Stimulated activated CD4-positive, alpha-beta T cell treated with anti-CD3 and anti-CD28 coated beads, Interleukin-1b, Interleukin-23, amount 100 ng/mL, for 48 hours (primary cell): ENCODE measurements at places on chromosomes 11 and 22.
A peak's percentile ranks its signal among the peaks of the same experiment; 100 is the strongest.

DNA sequence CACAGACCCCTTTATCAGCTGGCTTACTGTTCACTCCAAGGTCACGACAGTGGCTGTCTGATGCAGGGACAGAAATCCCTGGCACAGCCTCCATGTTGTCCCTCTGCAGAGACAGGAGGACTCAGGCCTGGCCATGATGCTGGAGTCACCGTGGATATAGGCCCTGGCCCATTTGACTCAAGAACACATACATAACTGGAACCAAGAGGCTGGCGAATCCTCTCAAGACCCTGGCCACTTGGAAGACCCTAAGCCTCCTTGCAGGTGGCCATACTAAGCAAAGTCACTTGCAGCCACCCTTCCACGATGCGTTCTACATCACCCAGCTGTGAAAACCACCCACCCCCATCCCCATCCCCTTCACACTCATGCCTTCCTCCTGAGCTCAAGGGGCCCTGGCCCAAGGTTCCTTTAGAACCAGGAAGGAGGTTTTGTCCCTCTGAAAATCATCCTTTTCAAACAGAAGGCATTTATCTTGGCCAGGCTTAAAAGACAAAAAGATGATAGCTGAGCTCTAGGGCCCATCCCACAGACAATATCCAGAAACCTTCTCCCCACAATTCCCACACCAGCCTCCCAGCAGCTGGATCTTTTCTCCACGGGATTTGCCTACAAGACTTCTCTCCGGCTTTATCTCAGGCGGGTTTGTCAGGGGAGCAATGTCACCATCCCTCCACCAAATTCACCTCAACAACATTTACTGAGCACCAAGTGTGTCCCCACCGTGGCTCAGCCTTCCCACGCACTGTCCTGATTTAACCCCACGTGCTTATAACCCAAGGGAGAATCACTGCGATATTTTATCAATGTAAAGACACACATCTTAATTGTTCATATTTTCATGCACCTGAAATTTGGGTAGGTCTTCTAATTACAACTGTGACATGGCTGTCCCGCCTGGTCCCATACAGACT lies 123.4 kb upstream of the SERPIND1 start:
- DNase-seq: no peak

DNA sequence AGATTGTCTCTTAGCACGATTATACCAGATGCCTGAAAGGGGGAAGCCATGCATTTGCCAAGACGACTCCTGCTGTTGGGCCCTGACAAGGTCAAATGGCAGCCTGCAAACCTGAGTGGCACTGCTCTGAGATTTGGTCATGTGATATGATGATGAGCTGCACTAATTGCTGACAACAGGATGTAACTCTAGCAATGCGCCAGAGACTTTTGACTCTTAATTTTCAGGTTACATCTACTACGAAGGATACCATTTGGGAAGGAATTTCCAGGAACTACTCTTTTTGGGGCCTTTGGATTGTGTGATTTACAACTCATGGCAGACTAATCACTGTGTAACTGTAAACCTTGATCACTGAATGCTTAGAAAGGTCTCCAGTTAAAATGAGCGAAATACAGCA lies 13.1 kb downstream of the TREH start:
- no peak for DNase-seq

DNA sequence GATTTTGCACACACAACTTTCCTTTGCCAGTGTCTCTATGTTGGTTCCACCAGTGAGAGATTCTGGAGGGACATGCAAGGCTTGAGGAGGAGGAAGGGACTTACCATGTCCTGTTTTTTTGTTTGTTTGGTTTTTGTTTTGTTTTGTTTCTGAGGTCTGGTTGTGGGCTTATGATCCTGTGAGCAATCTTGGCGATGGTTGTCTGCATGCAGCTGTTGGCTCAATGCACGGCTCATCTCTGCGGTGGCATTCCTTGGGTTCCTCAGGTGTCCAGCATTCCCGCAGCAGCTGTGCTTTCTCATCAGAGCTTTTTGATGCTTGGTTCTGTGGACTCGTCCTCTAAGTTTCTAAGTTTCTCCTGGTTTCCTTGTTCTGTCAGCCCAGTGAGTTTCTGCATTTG lies 4.8 kb upstream of the NNMT start:
- no peak for DNase-seq

DNA sequence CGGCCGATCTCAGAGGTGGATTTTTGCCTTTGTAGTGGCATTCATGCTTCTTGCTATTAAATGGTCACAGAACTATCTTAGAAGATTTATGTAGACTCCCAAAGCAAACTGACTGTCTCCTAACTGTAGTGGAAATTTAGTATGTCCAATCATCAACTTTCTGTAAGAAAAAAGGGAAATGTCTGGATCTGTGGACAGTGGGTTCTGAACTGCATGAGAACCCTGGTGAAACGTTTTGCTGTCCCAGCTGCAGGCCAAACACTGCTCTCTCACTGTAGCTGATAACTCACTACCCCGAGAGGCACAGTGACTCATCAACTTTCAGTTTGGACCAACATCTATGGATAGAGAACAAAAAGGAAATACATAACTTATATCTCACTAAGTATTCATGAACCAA lies 387.1 kb downstream of the SOX6 start:
- DNase-seq: no peak

- DNase-seq: no peak
Measured at GRCh38 chr22:23166042-23166831, 14.1 kb upstream of the BCR start.

- DNase-seq: no peak
Measured at GRCh38 chr22:21080435-21081137, 34.8 kb downstream of the LRRC74B start.

DNA sequence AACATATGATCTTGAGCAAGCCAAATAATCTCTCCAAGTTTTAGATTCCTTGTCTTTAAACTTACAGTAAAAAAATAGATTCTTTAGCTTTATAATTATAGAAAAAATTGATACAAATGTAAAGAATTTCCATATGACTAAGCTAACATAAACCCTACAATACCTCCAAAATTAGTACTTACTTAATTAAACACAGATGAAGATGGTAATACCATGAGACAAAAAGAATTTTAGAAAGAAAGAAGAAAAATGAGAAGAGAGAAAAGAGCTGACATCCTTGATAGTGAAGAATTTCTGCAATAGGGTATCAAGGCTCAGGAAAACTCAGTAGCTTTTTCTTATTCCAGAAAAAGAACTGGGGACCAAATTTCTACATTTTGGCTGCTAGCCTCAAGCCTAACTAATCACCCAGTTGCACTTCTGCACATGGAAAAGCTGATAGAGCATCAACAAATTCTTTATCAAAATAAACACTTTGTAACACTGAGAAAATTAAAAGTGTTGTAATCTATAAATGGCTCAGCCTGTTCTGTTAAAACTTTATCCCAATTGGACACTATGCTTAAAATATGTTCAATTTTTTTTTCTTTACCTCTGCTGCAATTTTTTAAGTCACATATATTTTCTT lies 24.7 kb upstream of the SOX6 start:
- DNase-seq: no peak

DNA sequence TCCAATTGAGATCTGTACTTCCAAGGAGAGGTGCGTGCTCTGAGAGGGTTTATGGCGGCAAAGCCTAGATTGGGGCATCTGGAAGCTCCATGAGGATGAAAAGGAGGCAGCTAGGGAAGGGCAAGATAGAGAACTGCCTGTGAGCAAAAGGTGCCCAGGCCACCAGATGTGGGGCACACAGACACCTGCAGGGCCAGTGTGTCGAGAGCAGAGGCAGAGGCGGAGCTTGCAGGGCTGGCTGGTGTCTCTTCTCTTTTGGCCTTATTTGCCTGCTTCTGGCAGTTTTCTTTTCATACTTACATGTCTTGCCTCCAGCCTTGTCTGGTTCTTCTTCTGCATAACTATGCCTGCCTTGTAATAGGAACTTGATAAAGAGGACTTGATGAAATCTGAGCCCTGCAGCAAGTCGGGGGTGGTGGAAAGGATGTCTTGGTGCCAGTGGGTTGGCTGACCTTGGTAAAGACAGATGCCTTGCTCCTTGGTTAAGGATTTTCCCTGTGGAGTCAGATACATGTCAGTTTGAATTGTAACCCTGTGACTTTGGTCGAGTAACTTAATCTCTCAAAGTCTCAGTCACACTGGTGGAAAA lies 680.3 kb downstream of the NTM start:
- DNase-seq: no peak

DNA sequence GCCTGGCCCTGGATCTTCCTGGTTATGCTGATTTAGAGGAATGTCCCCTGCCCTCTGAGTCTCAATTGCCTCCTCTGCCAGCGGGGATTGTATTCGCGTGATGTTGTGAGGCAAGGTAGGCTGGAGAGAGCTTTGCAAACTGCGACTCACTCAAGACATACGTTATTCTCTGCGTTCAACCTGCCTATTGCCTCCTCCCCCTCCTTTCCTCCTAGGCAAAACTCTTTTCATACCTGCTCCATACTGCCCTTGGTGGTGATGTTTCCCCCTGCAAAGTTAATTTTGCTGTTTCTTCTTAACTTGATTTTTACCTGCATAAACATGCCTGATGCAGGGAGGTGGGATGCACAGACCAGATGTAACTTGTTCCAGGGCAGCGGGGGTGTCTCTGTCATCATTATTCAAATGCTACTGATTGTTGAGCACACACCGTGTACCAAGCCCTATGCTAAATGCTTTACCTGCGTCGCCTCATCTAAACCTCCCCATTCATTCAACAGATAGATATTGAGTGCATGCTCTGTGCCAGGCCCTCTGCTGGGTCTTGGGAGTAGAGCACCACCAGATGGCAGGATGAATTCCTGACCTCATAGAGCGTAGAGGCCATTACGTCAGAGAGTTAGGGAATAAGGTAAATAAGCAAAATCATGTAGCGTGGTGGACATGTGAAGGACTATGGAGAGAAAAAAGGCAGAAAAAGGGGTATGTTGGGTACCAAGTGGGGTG lies 29.0 kb downstream of the SGSM1 start:
- no peak for DNase-seq

- DNase-seq: no peak
Measured at GRCh38 chr11:19767627-19768151, 55.1 kb downstream of the NAV2 start.

DNA sequence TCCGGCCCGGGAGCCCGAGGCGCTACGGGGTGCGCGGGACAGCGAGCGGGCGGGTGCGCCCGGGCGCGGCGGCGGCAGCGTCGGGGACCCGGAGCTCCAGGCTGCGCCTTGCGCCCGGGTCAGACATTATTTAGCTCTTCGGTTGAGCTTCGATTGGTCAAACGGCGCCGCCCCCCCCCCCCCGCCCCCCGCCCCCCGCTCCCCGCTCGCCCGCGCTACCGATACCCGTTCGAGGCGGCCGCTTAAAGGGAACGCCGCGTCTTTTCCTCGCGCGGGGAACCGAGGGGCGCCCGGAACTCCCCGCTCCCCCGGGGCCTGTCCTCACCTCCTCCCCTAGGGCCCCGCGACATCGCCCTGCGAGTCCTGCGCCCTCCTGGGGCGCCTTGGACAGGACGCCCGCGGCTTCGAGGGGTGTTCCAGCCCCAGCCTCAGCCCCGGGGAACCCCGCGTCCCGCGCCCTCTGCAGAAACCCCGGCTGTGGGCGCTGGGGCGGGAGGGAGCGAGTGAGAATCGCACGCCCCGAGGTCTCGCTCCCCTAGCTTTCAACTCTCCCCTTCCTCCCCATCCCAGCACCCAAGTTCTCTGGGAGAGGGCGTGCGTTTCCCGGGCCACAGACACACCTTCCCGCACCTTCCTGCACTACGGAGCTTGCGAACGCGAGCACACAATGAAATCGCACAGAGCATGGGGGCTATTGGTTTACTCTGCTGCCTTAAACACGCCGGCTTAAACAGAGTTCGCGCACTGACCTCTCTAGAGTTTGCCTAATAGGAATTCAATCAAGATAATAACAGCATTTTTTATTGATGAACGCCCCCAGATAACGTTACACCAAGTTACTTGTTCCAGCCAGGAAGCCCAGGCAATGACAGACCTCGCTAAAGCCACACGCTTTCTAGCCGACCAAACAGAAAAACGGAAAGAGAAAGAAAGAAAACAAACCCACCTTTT lies at the start of gene BDNF:
Gene BDNF, minus strand, starts transcription at position 105 of the 951 bp plus-strand sequence. CDS start 41,891 bp downstream, outside the sequence.
- DNase-seq: no peak

GRCh38 chr11:120061761-120062560 lies 76.0 kb downstream of the TRIM29 start:
- DNase-seq: no peak

- no peak for DNase-seq
Measured at GRCh38 chr22:27308513-27308912, 493.0 kb downstream of the MN1 start.

- DNase-seq: no peak
Measured at GRCh38 chr11:14583252-14584034, 60.2 kb upstream of the PDE3B start.

DNA sequence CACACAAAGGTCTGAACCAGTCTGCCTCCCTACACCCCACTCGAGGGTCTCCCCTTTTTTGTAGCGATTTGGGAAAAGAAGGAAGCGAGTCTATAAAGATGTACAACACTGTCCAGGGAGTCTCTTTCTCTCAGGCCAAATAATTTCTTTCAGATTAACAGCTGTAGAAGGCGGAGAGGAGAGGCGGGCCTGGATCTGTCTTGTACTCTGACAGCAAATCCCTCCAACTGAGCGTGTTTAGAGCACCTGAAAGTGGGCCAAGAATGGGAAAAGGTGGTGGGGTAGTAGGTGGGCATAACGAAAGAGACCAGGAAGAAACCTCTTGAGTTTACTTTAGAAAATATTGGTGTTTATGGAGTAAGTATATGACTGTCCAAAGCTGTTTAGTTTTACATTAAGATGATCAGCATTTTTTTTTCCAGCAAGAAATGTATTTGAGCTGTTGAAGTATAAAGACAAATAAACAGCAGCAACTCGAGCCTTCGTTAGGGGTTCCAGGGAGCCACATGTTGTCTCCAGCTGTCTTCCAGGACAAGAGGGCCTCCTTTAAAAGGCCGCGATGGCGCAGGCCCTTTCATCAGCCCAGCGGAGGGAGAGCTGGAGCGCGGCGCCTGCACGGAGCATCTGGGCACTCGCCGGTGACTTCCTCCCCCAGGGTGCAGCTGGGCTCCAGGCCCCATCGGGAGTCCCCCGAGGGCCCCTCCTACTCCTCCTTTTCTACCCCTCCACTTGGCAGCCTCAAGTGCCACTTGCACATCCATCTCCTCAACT lies 34.9 kb downstream of the SCUBE1 start:
- DNase-seq: no peak

- no peak for DNase-seq
Measured at GRCh38 chr11:1927848-1928469, 8.5 kb downstream of the TNNT3 start.

DNA sequence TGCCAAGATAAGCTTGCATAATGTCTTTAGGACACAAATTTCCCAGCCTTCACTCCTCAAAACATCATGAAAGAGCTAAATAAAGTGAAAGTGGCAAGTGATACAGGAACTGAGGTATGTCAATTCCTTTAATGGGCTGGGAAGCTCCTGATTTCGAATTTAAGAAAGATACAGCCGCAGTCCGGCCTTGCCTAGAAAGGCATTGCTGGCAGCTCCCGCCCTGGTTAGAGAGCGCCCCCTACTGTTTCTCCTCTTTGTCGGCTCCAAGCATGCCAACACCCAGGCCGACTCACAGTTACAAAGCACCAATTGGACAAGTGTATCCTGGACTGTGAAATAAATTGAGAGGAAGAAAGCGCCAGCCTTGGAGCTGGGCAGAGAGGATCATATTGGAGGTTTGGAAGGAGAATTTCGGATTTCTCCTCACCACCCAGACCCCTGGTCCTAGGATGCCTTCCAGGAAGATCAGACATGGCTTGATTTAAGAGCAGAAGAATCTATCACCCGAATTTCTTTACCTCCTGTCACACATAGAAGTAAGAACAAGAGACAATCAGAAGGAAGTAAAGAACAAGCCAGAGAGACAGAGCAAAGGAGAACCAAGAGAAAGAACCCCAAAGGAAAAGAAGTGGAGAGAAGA lies 84.0 kb downstream of the FAM76B start:
- peak; percentile 86 for DNase-seq

GRCh38 chr11:104918113-104918824 lies 20.0 kb upstream of the CASP12 start:
- DNase-seq: no peak
